NCI-H1092 (cell line): ENCODE measurements at places on chromosomes 6 and 20.

- no peak for DNase-seq
Observed at GRCh38 chr6:51616243-51616642, 471.2 kb downstream of the PKHD1 start.

DNA sequence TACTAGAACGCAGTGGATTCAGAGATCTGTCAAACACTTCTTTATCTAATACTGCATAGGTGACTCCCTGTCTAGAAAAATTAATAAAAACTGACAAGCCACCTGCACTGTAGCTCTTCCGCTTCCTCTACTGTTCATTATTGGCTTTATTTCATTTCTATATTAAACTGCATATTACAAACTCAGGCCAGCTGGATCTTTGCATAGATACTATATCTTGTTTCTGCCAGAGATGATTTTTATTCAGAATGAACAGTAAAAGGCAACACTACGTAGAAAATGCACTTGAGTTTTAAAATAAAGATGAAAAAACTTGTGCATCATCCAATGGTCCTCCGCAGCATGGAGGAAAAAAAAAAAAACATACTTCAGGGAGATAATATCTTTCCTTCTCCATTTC is 508.3 kb downstream of the PRKN start:
- no peak for DNase-seq

DNA sequence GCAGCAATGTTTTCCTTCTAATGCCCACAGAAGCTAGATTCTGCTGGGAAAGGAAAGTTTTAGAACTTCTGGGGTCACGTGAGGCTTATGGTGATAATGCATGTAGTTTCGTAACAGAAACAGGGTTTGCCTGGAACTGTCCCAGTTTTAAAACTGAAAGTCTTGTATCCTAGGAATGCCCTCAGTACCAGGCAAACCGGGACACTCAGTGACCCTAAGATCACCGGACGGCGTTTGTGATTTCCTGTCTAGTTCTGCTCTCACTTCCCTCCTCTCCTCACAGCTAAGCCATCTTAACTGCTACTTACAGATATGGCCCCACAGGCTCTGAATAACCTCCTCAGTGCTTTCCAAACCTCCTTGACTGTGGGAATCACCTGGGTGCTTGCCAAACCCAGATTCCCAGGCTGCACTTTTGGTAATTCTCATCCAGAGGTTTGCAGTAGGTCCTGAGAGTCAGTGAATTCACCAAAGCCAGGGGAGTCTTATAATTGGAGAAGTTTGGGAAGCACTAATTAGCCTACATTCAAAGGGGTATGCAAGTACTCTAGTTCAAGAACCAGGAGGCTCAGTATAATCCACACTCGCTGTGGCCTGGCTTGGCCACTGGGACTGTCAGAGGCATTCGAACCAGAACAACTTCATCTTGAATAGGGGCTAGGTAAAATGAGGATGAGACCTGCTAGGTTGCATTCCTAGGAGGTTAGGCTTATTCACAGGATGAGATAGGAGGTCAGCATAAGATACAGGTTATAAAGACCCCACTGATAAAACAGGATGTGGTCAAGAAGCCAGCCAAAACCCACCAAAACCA is 231.6 kb upstream of the MYLIP start:
- no peak for DNase-seq

- DNase-seq: no peak
Observed at GRCh38 chr6:91166271-91167046, 579.6 kb upstream of the MAP3K7 start.

DNA sequence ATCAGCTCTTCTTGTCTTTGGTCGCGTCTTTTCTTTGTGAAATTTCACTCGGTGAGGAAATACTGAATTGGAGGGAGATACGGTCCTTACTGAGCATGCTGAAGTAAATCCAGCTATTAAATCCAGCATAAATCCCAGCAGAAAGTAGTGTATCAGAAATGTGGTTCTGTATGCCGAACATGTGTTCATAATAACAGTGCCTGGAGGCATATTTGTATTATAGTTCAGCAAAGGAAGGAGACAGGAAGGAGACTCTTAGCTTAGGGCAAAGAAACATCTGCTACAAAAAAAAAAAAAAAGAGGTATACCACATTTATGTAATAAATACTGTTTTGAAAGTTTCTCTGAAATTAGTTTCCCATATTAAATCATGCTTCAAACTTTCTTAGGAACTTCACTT is 211.8 kb downstream of the PLCB4 start:
- DNase-seq: no peak

DNA sequence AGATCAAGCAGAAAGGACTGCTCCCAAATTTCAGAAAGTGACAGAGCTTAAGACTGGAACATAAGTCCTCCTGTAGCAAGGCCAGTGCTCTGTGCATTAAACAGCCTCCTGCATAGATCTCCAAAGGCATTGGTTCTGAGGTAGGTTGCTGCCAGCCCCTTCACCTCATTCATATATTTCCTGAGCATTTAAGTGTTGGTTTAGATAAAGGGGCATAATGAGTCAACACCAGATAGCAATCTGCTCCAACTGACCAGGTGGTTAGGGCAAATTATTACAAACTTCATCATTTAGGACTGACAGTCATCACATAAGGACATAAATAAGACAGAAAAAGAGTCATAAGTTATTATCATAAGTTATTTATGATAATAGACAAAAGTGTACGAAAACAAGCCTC is 10.7 kb downstream of the PTPRK start:
- no peak for DNase-seq
